ENCODE measurements at places on chromosomes 2 and 18.

- DNase-seq, result no peak
These were observed 67.4 kb upstream of the MSH6 start for GRCh38 chr2:47715552-47715951.

DNA sequence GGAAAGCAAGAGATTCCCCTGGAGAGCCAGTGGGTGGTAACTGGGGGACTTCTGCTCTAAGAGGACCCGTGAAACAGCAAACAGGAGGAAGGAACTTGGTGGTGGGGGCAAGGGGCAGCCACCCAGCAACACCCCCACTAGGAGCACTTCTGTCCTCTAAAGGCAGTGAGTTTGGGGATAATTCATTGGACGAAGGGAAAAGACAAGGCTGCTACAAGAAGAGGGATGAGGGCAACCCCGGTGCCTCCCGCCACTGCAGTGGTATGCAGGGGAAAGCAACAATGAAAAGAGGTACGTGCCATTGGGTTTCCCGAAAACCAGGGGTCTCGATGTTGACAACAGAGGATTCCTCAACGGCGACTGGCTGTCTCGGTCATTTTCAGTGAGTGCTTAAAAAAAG lies 9.1 kb downstream of the RPL31 start:
- no peak for DNase-seq

DNA sequence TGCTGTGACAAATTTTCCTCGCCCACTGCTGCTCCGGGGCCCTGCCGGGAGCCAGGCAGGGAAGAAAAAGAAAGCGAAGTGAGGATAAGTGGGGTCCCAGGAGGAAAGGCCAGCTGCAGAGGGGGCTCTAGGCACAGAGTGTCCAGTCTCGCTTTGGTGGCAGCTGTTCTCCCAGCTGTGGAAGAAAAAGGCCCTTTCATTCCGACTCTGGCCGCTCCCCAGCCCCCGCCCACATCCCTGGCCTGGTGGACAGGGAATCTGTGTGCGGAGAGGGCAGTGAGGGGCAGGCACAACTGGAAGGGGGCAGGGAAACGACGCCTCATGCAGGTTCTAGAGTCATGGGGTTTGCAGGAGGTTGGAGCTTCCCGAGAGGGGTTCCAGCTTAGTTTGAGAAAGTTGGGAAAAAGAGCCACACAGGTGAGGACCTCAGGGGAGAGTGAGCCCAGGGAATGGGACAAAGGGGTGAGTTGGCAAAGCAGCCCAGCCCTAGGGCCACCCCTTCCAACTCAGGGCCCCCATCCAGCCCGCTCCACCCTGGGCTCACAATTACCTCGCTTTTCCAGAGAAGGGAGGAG lies 1.8 kb downstream of the RTKN start:
- DNase-seq, result no peak

DNA sequence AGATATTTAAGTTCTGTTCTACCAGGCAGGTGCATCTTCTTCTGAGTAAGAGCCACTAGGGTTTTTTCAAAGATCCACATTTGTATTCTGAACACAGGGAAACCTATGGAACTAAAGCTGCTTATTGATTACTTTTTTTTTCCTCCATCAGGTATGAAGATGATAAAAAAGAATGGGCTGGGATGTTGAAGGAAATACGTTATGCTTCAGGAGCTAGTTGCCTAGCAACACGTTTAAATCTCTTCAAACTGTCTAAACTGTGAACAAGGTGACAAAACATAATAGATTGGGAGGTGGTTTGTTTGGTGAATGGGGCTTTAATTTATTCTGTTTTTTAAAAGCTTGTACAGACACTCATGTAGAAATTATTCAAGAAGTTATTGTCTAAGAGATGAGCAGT lies 15.9 kb downstream of the KLHL41 start:
- no peak for DNase-seq

- DNase-seq, result no peak
These were observed 265.3 kb upstream of the STON1 start for GRCh38 chr2:48264627-48265026.

DNA sequence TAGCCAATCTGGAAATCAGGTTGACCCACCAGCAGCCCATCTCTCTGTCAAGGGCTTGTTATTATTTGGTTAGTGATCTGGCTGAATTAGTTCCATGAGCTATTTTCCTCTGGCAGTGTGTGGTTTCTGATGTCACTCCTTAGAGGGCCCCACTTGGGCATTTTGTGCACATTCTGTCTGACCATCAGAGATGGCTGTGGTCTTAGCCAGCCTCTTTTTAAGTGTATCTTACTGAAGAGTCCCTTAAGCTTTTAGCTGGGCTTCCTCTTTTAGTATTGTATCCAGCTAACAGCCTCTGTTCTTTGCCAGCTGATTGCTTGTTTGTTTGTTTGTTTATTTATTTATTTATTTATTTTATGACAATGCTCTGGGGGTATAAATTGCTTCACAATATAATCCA lies 951.1 kb upstream of the CNTNAP5 start:
- DNase-seq, result no peak

DNA sequence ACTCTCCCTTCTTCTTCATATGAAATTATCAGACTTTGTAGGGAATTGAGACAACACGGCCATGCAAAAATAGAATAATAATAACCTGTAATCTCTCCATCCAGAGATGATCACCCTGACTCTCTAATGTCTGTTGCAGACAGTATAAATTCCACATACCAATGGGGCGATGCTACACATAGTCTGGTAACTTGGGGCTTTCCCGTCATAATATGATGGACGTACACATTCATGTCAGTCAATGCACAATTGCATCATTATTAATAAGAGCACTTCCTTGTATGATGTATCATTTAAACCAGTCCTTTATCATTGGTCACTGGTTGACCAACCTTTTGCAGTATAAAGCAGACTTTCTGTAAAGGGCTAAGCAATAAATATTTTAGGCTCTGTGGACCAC lies 39.5 kb upstream of the SCLY start:
- DNase-seq, result no peak

- no peak for DNase-seq
These were observed 86.0 kb downstream of the DCC start for GRCh38 chr18:52426041-52426440.

DNA sequence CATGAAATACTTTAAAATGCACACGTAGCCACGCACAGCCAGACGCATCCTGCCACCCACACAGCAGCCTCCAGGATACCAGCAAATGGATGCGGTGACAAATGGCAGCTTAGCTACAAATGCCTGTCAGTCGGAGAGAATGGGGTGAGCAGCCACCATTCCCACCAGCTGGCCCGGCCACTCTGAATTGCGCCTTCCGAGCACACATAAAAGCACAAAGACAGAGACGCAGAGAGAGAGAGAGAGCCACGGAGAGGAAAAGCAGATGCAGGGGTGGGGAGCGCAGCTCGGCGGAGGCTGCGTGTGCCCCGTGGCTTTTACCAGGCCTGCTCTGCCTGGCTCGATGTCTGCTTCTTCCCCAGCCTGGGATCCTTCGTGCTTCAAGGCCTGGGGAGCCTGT lies 4.1 kb downstream of the INHBB start:
- no peak for DNase-seq

DNA sequence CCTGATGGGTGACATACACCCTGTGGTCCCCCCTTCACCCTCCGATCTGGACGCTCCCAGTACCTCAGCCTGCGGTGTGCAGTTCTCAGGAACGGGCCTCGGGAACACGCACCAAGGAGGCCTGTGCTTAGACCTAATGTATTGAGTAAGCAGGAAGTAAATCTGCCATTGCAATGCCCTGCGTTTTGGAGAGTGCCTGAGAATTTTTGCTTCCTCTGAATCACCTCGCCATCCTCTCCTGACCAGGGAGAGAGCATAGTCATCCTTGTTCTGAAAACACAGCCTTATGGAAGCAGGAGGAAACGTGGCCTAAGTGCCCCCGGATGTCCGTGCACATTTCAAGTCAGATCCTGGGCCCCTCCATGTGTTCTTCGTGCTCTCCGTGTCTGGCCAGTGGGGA lies 272.2 kb downstream of the NDUFA10 start:
- DNase-seq, result no peak

DNA sequence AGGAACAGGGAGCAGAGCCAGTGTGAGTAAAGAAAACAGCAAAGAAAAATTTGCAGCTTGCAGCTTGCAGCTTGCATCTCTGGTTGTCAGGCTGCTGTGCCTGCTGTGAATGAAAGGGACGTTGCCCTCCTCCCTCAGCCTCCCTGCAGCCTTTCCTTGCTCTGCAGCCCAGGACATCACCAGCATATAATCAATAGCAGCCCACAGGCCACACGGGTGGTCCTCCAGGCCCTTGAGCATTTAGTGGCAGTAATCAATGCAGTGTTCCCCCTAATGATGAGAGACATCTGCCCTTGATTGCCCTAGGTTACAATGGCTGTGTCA lies 122.2 kb upstream of the TACR1 start:
- DNase-seq, result no peak

GRCh38 chr18:45958730-45959129 lies 8.4 kb downstream of the EPG5 start:
- no peak for DNase-seq

DNA sequence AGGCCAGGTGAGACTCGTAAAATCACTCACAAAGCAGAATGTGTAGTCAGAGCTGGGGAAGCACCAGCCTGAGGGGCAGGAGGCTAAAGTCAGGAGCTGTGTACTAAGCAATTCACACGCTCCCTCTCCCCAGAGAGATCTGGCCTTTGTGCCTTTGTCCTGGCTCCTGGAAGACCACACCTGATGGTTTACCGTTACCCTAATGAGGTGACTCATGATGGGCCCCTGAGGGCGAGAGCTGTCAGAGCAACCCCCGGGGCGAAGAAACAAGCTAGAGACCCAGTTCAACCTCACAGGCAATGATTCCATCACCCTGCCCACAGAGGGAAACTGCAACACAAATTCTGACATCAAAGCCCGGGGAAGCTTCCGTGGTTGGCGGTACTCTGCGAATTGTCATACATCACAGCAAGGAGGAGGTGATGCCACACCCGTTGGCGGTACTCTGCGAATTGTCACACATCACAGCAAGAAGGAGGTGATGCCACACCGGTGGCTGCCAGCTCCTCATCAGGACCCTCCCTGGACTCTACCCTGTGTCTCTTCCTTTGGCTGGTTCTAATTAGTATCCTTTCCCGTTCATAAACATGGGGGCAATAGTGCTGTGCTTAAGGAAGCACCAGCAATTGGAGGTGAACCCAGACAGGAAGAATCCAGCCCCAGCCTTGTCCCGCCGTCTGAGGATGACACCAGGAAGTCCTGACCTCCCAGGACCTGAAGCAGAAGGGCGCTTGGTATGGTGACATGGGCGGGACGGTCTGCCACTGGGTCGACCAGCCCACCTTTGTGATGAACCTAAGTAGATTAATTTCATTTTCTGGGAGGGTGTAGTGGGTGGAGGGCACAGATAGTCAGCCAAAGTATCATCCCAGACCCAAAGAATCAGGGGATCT lies 30.5 kb downstream of the B3GNT7 start:
- no peak for DNase-seq

GRCh38 chr2:203238704-203239526 lies at the start of gene CYP20A1:
Gene CYP20A1, plus strand, starts transcription at chr2:203239018. Its CDS starts 45 bp downstream, at chr2:203239063.
- DNase-seq, result peak; percentile 76

- DNase-seq, result no peak
These were observed 453.9 kb upstream of the DDX18 start for GRCh38 chr2:117360586-117360985.

DNA sequence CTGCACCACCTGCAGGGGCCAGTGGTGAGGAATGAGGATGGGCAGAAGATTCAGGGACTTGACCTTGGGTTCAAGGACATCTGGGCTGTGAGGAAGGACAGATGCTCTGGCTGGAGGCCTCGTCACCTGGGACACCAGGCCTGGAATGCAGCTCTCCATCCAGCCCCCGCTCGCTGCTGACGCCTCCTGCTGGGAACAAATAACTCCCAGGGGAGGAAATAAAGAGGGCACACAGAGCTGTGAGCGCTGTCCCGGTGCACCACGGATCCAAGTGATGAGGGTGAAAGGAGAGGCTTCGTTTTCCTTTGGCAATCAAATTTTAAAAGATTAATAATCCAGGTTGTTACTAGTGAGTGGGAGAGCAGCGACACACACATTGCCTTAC lies 368.0 kb upstream of the MYT1L start:
- DNase-seq, result no peak

- DNase-seq, result no peak
These were observed 279.8 kb downstream of the TNS1 start for GRCh38 chr2:217722883-217723472.

DNA sequence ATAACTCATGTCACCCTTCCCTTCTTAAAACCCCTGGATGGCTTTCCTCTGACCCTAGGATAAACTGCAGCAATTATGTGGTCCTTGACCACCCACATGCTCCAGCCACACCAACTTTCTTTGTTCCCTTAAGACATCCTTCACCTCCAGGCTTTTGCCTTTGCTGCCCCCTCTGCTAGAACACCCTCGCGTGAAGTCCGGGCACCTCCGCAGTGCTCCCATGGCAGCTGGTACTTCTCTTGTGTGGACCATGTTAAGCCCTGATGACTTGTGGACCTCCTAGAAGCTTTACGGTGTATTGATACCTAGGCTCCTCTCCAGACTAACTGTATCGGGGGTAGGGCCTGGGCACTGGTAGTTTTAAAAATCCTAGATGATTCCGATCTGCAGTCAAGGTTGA lies 824 bp upstream of the ABHD1 start:
- no peak for DNase-seq

DNA sequence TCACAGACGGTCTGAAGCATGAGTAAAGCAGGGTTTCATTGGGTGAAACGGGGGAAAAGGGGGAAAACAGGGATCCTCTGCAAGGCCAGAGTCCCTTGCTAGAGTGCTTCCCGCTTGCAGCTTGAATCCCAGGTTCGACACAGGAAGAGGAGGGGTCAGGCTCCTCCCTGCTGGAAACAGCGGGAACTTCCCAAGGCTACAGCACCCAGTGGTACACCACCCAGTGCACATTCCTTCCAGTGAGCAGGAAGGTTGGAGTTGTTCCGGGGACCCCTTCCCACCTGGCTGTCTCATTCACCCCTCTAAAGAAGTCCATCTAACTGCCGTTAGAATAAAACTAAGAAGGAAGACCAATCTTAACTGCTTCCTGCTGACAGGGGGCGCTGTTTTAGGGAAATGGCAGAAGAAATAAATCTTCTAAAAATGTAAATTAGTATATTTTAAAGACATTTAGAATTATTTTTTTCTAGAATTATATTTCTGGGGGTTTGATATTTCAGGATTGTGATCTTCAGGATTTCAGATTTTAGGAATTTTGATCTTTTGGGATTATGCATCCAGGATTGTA lies 230.9 kb downstream of the RBM43 start:
- DNase-seq, result no peak

GRCh38 chr2:177808984-177809809 lies 263.4 kb downstream of the PDE11A start:
- DNase-seq, result no peak

DNA sequence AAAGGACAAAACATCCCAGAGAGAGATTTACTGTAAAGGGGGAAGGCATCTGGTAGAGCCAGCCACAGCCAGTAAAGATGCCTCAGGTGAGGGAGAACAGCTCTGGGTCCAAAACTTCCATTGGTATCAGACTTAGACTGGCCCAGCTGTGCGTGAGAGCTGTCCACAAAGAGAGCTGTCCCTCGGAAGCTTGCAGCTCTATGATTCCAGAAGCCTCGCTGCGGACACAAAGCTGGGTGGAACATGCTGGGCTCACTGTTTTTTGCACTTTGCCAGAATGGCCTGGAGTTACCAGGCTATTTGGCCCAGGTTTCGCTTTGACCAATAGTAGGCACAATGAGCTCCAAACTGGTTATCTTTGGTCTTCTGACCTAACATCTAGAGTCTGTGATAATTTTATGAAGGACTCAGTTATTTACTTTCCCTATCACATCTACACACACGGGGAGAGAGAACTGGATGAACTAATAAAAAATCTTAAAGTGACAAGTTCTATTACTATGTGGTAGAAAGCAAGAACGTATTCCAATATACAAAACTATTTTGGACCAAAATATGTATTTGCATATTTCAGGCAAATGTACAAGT lies 101.9 kb downstream of the DNER start:
- DNase-seq, result no peak
